ENCODE measurements at places on chromosomes 16 and 17. TPM values are rescaled to one million over a fixed set of nuclear protein-coding genes. Genes with fewer than 3 reads are reported as not detected.

- ATAC-seq: no peak
Measured at GRCh38 chr17:17122781-17123483, 80.7 kb downstream of the MPRIP start.

Gene BAIAP3
- total RNA-seq: 2.0 TPM

- ATAC-seq: no peak
Measured at GRCh38 chr16:84579936-84580335, 37.9 kb downstream of the COTL1 start.

GRCh38 chr17:21199856-21200255 lies 14.1 kb downstream of the TMEM11 start:
- ATAC-seq: no peak

Gene PLK1
- total RNA-seq: 29.9 TPM

DNA sequence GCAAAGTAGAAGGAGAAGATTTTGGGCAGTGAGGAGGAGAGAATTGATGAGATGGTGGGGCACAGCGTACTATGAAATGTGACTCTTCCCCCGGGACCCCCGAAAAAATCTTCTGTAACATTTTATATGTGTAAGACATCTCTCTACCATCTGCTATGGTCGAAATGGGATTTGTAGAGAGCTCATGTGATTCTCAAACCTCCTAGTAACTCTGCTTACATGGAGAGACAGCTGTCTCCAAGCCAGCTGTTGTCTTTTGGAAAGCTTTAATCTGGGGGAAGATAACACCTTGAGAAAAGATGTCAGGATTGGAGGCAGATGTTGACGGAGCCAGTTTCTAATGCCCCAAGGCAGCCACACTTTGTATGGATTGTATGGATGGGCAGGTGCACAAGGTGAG lies 94.1 kb downstream of the PRKCB start:
- ATAC-seq: no peak

DNA sequence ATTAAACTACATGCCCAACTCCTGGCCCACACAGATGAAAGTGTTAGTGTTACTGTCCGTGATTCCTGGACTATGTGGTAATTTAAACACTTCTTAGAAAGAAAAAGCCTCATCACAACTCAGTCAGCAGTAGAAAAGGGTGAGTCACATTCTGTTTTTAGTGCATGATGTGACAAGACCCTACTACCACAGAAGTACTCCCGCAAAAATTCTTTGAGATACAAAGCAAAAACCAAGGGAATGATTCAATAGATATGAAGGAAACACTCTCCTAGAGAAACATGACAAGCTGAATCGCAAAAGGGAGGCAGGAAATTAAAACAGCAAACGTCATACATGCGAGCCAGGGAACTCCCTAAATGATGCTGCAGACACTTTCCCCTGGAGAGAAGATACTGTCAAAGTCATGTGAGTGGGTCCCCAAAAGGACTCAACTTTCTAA lies 14.4 kb downstream of the SNN start:
- ATAC-seq: no peak

DNA sequence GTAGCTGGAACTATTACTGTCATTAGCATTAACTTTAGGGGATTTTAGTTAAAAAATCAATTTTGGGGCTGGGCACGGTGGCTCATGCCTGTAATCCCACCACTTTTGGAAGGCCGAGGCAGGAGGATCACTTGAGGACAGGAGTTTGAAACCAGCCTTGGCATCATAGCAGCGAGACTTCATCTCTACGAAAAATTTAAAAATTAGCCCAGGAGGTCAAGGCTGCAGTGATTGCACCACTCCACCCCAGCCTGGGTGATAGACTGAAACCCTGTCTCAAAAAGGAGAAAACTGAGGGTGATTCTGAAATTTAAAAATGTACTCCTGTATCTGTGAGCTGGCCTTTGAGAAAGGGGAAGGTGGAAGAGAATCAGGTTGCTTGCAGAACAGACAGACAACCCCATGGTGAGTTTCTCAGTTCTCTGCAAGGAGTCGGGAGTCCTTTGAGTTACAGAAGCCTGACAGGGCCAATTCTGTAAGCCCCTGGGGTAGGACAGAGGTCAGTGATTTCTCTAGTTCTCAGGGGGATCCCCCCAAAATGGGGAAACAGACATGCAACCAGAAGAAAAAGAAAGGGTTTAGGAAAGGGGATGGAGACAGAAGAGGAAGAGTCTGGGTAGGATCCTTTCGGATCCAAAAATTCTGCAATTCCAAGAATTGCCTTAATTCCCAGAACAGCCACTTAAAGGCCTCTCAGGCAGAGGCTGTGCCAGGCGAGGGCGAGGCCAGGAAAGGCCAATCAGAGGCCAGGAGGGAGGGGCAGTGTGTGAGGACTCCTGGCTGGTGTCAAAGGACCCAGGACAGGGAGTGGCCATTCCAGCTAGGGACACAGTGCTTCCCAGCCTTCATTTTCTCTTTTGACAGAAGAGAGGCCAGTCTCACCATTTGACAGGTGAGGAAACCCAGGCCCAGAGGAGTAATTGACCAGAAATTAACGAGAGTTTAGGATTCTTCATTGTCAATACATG lies 6.7 kb downstream of the NUPR1 start:
- peak; percentile 52 for ATAC-seq

Gene LLGL2
- total RNA-seq: 82.1 TPM
